ENCODE measurements at places on chromosomes 4 and X.

DNA sequence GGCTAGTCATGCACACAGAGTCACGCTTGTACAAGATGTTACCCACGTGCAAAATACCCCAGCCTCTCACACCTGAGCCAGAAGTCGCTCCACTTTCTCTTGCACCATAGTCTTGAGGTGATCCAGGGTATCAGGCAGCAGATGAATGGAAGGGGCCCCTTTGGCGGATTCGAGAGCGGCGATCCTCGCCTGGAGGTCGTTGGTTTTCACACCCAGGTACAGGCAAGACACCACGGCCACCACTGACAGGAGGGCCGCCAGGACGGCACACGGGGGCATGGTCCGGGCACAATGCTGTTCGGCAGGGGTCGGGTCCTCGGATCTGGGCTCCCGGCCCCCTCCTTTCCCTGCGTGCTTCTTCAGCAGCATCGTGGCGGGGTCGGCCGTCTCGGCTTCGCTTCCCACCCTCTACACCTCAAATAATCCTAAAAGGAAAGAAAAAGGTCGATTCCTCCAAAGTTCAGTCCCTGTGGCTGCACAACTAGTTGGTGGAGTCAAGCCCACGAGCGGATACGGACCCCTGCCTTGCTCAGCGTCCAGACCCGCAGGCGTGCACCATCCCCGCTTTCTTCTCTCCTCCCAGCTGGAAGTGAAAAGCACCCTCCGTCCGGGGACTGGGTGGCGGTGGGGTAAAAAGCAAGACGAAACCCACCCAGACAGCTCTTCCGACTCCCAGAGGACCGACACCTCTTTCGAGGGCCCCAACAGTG lies 652 bp downstream of the COL25A1 start:
- DNase-seq: no peak

- peak; percentile 62 for DNase-seq
Observed at GRCh38 chrX:11768039-11768438, 10.0 kb downstream of the MSL3 start.

DNA sequence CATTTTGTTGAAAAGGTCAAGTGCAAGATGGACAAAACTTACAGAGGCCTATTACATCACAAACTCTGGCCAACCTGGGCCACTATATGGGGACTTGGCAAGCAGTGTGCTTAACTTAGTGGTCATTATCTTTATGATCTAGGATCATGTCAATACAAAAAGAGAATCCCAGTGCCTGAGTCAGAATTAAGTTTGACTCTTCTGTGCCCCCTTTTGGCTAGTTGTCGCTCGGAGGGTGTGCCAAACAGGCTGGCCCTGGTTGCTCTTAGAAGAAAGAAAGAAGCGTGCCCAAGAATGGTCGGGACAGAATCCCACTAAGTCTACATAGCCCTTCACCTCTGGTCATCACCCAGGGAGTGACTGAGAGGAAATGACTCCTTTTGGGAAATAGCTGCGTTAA lies 100.1 kb downstream of the EIF4E start:
- DNase-seq: no peak

- DNase-seq: no peak
Observed at GRCh38 chr4:1584498-1584897, 99.6 kb downstream of the FAM53A start.

- no peak for DNase-seq
Observed at GRCh38 chr4:3637326-3638016, 105.2 kb upstream of the LRPAP1 start.

DNA sequence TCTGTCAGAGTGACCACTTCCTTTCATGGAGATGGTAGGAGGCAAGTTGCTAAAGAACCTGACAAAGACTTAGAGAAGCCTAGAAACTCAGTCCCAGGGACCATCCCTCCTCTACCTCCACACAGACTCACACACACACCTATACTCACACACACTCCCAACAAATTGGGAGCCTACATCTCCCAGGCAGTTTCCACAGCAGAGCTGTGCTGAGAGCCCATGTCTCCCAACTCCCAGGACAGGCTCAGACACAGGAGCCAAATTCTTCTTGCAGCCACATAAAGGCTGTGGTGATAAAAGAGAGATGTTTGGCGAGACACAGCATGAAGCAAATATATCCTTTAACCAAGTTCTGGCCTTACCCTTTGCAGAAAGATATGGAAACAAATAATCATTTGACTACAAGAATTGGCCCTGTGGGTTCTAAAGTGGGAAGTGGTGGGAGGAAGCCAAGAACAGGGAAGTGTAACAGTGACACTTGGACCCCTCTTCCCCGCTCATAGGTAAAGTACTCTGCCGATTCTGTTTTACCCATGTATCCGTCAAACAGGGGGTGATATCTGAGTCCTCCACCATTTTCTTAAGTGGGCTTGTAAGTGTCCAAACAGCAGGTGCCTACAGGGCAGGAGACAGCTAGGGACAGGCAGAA lies 11.0 kb upstream of the IDS start:
- DNase-seq: no peak

DNA sequence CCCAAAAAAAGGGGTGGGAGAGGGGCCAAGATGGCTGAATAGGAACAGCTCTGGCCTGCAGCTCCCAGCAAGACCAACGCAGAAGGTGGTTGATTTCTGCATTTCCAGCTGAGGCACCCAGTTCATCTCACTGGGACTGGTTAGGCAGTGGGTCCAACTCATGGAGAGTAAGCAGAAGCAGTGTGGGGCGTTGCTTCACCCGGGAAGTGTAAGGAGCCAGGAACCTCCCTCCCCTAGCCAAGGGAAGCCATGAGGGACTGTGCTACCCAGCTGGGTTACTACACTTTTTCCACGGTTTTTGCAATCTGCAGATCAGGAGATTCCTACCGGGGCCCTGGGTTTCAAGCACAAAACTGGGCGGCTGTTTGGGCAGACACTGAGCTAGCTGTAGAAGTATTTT lies 13.9 kb upstream of the OCIAD1 start:
- DNase-seq: no peak
